ENCODE measurements at places on chromosomes 1 and 21.

- no peak for DNase-seq
Measured at GRCh38 chr1:941588-942383, 17.3 kb downstream of the NOC2L start.

GRCh38 chr1:70979313-70979712 is 68.3 kb downstream of the PTGER3 start:
- DNase-seq, result no peak

DNA sequence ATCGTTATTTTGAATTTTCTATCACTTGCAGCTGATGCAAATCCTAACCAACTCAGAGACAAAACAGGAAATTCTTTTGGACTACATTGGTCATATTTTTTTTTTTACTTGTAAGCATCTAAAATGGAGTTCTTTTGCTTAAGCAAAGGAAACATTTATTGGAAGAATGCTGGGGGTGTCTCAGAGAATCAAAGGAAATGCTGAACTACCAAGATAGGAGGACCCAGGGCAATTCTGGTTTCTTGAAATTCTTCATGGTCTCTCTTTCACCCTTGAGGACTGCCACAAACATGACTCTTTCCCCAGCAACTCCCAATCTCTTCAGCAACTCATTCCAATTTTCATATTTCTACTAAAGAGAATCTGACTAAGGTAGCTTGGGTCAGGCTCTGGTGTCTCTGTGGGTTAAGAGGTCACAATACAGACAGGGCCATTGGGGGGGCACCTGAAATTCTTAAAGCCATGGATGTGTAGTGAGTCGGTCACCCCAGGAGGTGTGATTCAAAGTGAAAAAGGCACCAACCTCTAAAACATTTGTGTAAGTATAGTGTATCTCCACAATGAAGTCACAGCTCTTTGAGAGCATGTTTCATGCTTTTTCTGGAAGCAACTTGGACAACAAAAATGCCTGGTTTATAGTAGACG is 171.1 kb upstream of the FGGY start:
- DNase-seq, result no peak

DNA sequence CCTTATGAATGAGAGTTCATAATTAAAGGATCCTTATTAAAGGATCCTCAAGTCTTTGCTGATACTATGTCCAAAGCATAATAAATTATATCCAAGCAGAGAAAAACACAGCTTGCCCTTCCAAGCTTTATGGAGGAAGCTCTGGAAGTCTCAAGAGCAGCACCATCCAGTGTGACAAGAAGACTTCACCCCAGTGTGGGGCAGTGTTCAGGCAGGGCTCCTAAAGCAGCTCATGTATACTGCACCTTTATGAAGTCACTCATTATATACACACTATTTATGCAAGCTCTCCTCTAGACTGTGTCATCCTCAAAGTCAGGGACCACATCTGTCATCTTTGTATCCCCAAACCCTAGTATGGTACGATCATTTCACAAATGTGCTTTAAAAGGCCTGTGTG is 11.9 kb upstream of the CCN1 start:
- DNase-seq, result no peak

DNA sequence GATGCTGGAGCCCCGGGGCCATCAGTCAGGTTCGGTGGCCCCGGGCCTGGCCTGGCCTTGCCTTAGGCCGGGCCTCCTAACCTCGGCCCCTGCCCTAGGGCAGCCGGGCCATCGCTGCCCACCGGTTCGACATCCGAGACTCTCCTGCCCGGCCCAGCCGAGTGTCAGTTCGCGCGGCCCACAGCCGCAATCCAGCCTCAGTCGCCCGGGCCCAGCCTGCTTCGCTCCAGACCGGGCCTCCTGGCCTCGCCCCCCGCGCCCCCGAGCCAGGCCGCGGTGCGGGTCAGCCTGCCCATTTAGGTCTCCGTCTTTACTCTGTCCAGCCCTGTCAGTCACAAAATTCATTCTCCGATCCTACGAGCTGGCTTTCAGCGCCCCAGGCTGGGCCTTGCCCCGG is 777 bp downstream of the LRRC41 start:
- DNase-seq, result no peak

DNA sequence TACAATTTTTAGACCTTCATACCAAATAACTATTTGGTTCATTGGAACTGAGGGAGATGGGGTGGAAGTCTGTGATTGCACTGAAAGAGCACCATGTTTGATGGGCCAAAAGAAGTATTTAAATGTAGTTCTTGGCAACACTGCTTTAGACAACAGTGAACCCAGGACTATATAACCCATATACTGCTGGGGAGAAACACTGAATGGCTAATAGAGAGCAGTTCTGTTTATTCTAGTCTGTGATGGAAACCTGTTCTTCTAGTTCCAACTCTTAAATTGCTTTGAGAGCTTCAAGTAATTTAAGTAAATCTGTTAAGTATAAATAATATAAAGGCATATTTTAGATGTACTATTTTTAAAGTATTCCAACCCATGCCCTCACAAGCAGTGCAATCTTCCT is 96.3 kb downstream of the NIBAN1 start:
- DNase-seq, result no peak

- DNase-seq, result no peak
Measured at GRCh38 chr21:38140207-38140903, 116.4 kb upstream of the KCNJ15 start.

GRCh38 chr1:244084763-244085162 is 33.7 kb downstream of the ZBTB18 start:
- DNase-seq, result no peak

DNA sequence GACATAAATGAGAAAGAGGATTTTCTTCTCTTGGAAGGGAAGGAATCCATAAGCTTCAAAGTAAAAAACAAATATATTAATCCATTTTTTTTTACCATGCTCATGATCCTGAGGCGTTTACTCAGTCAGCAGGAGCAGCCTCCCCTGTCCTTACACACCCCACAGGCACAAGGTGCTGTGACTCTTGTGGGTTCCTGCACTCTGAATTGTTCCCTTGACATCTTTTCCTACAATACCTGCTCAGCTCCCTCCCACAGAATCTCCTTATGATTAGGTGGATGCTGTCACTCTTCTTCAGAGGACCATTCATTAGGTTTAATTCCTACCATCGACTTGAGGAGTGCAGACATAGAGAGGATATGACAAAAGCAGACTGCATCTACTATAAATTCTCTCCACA is 10.1 kb upstream of the PSRC1 start:
- DNase-seq, result no peak
